Endothelial cell (in vitro differentiated cells): ENCODE measurements at places on chromosomes 5 and 9. TPM values are rescaled to one million over a fixed set of nuclear protein-coding genes. Genes with fewer than 3 reads are reported as not detected.

The SLC6A18 gene
- not detected for total RNA-seq

The TMEM215 gene
- total RNA-seq = 0.18 TPM

The PROB1 gene
- 7.3 TPM for total RNA-seq

The DNM1 gene
- 8.0 TPM for total RNA-seq

The MARVELD2 gene
- total RNA-seq = 6.5 TPM

The SLC45A2 gene
- total RNA-seq = 0.15 TPM

The FCN1 gene
- not detected for total RNA-seq

The NXNL2 gene
- total RNA-seq = not detected

The WWC1 gene
- 1.1 TPM for total RNA-seq

The EQTN gene
- not detected for total RNA-seq

The LCN12 gene
- 1.5 TPM for total RNA-seq

The NKD2 gene
- 1.8 TPM for total RNA-seq

The GLDC gene
- 29.1 TPM for total RNA-seq

The VLDLR gene
- 4.4 TPM for total RNA-seq

The FAXDC2 gene
- 9.3 TPM for total RNA-seq

The PCDHGA5 gene
- 2.4 TPM for total RNA-seq

The SLC34A3 gene
- not detected for total RNA-seq

The PPP1R26 gene
- total RNA-seq = 21.5 TPM

The KIF4B gene
- total RNA-seq = 0.54 TPM

The PIP5K1B gene
- total RNA-seq = 1.8 TPM

The MEIKIN gene
- total RNA-seq = not detected

The PRRT1B gene
- total RNA-seq = not detected

The C8G gene
- 1.1 TPM for total RNA-seq

The LHFPL2 gene
- 47.6 TPM for total RNA-seq

The CARTPT gene
- 148 TPM for total RNA-seq

The IFNB1 gene
- total RNA-seq = not detected

The PRUNE2 gene
- total RNA-seq = 6.7 TPM

The PTGER4 gene
- 0.26 TPM for total RNA-seq

The SPINK4 gene
- total RNA-seq = not detected

The SHISAL2B gene
- total RNA-seq = 1.4 TPM

The IRGM gene
- not detected for total RNA-seq

The PCDHGB5 gene
- 5.5 TPM for total RNA-seq

The TBCA gene
- 232 TPM for total RNA-seq

The MARCOL gene
- not detected for total RNA-seq

The GRM6 gene
- total RNA-seq = not detected

The GPR150 gene
- total RNA-seq = not detected

The SPARC gene
- 1,214 TPM for total RNA-seq

The IL3 gene
- not detected for total RNA-seq

The STXBP1 gene
- total RNA-seq = 113 TPM
